Progenitor cell of endocrine pancreas (in vitro differentiated cells): ENCODE measurements at places on chromosomes 3 and 15. TPM values are rescaled to one million over a fixed set of nuclear protein-coding genes. Genes with fewer than 3 reads are reported as not detected.

RBM6 gene
- total RNA-seq, result 144 and 151 TPM in 2 replicates

HRG gene
- not detected in 2 replicates for total RNA-seq

ZNF501 gene
- total RNA-seq, result 6.7 and 7.5 TPM in 2 replicates

RPL39L gene
- total RNA-seq, result 10.5 and 11.5 TPM in 2 replicates

STXBP5L gene
- total RNA-seq, result 8.5 and 11.1 TPM in 2 replicates

MESP2 gene
- not detected in 2 replicates for total RNA-seq

PPARG gene
- 17.1 and 17.5 TPM in 2 replicates for total RNA-seq

DNA sequence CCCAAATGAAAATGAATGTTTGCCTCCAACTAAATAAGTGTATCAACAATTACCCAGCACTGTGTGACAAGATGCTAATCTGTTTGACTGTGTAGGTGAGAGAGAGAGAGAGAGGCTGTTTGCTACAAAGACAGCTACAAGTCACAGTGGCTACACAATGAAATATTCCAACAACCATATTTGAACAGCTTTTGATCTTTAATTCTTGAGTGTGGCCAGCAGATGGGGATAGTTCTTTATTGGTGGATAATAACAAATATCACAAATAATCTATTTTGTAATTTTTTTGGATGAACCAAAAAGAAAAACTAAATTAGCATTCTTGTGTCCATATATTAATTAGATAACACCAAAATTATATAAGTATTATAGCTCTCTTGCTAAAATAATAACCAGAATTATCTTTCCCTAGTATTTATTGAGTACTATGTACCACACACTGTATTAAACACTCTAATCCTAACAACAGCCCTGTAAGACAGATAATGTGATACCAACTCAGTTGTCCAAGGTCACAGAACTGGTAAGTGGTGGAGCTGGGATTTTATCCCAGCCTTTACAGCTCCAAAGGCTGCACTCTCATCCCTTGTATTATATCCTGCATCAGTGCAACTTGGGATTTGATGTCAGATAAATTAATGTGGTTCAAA, 61.9 kb upstream of the C3orf80 start:
- no peak for DNase-seq

GRCh38 chr15:50636146-50636545, 50.5 kb downstream of the TRPM7 start:
- no peak for DNase-seq

GRCh38 chr3:69321301-69322157, 64.4 kb downstream of the FRMD4B start:
- DNase-seq, result no peak

DNA sequence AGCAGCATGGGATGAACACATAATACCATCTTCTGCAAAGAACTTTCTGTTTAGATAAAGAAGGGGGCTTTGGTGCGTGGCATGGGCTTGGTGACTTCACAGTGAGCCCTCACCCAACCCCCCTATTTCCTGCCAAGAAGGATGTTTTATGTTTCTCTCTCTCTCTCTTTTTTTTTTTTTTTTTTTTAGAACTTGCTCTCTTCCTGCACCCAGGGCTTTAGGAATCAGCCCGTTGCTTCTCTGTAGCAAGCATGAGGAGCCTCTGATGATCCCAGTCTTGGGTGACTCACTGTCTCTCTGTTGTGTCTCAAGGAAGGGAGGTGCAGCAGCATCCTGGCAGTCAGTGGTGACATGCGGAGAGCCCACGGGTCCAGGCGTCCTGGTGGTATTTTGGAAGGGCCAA, 49.1 kb downstream of the CCK start:
- no peak for DNase-seq

GOLGA8H gene
- total RNA-seq, result 0.27 and 0.34 TPM in 2 replicates

GOLGA6A gene
- total RNA-seq, result 0.64 and 0.89 TPM in 2 replicates

DNA sequence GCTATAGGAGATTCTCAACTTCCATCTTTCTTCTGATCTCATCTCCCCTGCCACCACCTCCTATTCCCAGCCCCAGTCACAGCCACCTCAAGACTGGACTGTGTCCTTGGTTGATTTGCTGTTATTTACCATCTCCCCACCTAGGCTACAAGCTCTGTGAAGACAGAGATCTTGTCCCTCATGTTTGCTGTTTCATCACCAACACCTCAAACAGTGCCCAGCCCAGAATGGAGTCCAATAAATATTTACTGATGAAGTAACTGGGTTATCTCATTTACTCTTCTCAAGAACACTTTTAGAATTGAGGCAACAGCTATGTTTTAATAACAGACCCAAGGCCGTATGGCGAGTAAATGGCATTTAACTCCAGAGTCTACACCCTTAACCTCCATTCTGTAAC, 29.1 kb upstream of the ARHGEF3 start:
- DNase-seq, result no peak

DNA sequence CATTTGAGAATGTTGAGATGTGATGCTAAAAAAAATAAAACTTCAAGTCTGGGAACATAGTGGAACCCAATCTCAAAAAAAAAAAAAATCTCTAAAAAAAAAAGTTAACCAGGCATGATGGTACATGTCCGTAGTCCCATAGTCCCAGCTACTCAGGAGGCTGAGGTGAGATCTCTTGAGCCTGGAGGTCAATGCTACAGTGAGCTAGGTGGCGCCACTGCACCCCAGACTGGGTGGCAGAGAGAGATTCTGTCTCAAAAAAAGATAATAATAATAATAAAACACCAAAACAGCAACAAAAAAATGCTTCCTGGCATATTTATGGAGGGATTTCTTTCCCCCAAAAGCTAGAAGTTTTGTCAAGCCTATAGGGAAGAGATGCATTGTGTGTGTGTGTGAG, 361.6 kb downstream of the ROBO1 start:
- DNase-seq, result no peak

PPIP5K1 gene
- 52.1 and 53.7 TPM in 2 replicates for total RNA-seq

DNA sequence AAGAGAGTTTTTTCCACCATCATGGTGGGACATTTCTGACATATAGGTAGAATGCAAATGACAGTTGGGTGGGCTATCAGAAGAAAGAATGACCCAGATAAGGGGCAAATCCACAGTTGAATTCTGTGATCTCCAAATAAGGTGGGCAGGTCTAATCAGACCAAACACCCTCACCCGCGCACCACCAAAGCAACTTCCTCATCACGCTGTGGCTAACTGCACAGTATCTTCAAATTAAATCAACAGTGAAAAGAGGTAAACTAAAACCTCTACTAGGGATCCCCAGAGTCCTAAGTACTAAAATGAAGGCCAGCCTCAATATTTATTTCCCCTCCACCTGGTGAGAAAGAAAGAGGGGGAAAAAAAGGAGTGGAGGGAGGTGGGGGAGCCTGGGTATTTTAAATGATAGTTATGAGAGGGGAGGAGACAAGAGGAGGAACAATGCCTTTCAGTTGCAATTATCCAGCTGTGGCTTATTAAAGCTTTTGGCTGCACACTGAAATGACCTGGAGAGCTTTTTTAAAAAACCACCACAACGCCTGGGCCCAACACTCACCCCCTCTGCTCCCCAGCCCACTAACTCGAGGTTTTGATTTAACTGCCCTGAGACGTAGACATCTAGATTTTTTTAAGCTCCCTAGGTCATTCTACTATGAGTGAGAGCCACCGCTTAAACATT, 61.0 kb downstream of the LRIG1 start:
- DNase-seq, result no peak

GOLGA6L7 gene
- not detected in 2 replicates for total RNA-seq

ABI3BP gene
- not detected in 2 replicates for total RNA-seq

GPD1L gene
- total RNA-seq, result 13.0 and 13.8 TPM in 2 replicates

- no peak for DNase-seq
Measured at GRCh38 chr3:10962481-10963036, 30.0 kb upstream of the SLC6A1 start.

DNA sequence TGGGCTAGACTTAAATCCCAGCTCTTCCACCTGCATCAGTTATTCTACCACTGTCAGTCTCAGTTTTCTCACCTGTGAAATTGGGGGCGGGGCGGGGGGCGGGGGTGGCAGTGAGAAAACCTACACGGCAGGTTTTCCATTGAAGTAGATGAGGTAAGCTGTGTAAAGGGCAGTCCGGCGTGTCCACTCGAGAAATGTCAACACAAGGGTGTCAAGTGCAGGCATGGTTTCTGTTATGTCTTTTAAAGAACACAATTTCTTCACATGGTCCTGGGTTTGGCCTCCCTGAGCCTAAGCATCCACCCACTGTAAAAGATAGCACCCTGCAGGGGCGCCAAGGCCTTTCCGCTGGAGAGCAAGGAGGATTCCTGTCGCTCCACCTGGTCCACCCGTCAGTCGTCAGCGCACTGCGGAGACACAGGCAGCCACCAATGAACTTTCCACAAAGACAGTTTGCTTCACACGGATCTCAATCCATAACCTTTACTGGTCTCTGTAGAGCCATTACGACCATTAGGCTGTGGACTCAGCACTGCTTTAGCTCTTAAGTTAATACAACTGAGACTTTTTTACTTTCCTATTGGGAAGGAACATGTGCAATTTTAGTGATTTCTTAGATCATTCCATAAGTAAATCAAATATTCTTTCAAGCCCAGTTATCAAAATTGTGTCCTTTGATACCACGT, 99.5 kb upstream of the FOXB1 start:
- no peak for DNase-seq

DNA sequence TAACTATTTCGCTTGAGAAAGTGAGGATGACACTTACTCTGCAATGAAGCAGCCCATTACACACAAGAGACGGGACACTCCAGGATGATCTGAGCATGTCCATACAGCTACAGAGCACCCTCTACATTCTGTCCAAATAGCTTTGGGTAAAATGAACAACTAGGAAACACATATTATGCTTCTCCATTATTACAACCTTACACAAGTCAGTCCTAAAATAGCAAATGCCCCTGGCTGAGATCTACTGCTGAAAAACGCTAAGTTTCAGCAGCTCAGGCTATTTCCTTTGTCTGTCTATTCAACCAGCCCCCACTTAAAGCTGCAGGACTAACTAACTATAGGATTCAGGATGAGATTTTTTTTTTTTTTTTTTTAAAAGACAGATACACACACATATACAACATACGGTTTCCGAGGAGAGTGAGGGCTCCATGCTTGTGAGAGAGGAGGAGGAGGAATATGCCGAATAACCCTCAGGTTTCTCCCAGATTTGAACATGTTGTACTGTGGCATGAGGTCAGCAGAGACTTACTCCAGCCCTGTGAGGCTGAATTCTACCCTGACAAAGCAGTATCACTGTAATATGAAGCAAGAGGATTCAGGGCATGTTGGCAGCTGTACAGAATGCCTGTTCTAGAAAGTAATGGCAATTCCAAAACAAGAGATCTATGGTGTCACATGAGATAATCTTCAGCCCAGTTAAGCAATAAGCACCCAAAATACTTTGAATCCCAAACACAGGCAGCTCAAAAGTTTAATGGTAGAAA, 117.3 kb upstream of the PLXND1 start:
- DNase-seq, result no peak

DNA sequence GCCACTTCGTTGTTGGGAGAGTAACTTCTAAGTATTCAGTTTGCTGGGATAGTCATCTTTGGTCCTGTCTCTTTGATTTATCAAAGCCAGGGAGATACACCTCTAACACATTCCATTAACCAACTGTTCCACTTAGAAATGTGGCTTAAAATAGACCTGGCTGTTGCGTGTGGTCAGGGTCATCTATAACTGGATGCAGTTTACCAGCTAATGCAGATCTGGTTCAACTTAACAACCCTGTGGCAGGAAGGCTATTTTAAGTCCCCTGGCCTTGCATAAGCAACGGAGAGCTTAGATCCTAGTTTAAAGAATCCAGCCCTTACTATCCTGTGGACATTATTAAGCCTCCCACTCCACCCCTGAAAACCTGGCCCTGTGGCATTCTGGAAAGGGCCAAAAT, 28.1 kb upstream of the CAPN3 start:
- DNase-seq, result no peak

DNA sequence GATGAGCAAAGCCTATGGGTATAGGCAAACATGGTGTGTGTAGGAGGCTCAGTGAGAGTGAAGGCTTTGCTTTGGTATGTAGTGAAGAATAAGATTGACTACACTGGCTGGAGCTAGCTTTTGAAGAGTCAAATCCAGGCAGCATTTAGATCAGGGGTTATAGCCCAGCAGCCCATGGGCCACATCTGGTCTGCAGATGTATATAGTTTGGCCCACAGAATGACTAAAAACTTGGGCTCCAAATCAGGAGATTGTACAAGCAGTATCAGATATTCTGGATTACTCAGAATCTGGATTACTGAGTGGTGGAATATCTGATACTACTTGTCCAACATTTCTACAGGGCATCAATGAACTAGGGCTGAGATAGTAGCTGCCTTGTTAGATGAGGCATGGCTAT, 92.9 kb upstream of the FGF7 start:
- no peak for DNase-seq

LEKR1 gene
- total RNA-seq, result 2.4 and 4.1 TPM in 2 replicates

GRCh38 chr15:67813104-67813634, 12.1 kb upstream of the SKOR1 start:
- DNase-seq, result no peak

STAG1 gene
- total RNA-seq, result 39.7 and 46.4 TPM in 2 replicates

GRCh38 chr15:23397779-23398178, 43.2 kb downstream of the GOLGA8S start:
- DNase-seq, result no peak

LYZL4 gene
- total RNA-seq, result not detected in 2 replicates

ENTPD3 gene
- 1.3 and 1.4 TPM in 2 replicates for total RNA-seq

DNA sequence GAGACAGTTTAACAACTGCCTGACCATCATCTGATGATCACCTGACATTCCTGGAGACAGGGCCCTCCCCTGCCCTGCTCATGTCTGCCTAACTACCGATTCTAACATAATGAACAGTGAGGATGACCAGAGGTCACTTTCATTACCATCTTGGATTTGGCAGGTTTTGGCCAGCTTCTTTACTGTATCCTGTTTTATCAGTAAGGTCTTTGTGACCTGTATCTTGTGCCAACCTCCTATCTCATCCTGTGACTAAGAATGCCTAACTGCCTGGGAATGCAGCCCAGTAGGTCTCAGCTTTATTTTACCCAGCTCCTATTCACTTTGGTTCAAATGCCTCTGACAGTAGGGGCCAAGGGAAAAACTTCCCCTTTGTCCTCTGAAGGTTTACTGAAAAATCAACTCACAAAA, 40.2 kb downstream of the METTL6 start:
- DNase-seq, result no peak

EPHB3 gene
- 11.7 and 13.4 TPM in 2 replicates for total RNA-seq

DNA sequence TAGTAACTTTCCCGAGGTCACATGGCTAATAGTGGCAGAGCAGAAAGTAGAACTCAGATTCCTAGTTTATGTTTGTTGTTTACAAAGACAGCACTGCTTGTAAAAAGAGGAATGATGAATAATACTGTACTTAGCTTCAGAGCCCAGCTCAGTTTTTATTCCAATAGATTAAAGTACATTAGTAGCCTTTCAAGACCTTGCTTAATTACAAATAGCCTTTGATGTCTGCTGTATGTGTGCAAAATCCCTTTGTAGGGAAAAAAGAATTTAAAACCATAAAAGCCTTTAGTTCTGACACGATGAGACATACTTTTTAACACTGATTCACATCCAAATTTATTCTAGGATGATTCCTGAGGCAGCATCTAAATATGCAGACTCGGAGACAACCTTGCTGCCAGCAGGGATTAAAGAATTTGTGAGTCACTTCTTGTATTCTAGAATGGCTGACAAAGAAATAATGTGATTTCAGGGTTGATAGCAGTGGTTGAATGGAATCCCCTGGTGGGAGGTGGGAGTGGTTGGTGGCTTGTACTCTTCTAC, 324.2 kb upstream of the TGFBR2 start:
- DNase-seq, result no peak
